ENCODE measurements at places on chromosomes 11 and 22.

DNA sequence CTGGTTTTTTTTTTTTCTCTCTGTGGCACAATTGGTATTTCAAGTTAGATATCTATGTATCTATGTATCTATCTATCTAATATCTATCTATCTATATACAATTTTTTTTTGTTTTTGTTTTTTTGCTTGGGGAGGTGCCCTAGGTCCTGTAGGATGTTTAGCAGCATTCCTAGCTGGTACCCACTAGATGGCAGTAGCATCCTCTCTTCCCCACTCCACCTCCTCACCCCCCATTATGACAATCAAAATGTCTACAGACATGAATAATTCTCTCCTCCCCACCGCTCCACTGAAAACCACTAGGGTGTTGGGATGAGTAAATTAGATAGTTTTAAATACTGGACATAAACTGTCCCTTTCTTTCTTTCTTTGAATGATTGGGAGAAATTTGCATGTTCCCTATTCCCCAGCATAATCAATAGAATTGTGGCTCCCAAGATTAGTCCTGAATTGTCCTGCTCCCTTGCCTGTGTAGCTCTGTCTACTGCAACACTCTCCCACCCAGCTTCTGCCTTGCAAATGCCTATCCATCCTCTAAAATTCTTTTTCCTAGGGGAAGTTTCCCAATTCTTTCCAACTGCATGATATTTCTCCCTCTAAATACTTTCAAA, 1152.4 kb downstream of the LRRC4C start:
- no peak for DNase-seq

DNA sequence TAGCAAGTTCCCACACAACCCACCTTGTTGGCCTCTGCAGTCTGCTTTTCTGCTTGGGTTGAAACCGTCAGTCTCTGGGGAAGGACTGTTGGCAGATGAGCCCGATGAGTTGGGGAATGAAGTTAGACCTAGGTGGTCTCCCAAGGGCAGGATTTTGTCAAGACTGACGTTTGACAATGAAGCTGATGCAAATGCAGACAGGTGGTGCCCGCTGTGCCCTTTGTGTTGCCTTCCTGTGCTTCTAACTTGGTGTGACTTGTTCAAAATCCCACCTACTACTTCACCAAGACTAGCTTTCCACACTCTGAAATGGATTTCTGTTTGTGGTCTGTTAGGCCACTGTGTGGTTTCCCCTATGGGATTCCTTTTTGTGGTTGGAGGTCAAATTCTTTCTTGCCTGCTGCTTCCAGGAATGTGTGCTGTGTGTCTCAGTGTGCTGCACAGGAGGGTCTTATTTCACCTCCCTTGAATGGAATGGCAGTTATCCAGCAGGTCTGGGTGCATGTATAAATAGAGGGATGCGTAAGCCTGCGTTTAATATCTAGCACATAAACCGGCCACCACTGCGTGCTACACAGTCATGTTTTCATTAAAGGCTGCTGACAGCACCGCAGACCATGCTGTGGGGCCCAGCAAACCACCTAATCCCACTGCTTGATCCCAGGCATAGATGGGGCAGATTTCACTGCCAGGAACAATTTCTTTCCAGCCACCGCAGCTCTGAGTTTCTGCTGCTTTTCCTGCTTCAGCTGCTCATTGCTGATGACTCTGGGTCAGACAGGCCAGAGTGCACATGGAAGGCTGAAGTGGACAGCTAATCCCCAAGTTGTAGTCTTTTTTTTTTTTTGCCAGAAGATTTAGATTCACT, 44.8 kb downstream of the ADAMTS8 start:
- no peak for DNase-seq

GRCh38 chr11:46162700-46163099, 41.4 kb upstream of the PHF21A start:
- no peak for DNase-seq

GRCh38 chr22:29205594-29206371, at the start of gene EMID1:
Gene EMID1 (plus strand): TSS chr22:29205896. CDS start chr22:29206039, 143 bp downstream.
- DNase-seq: no peak

- DNase-seq: no peak
Observed at GRCh38 chr11:65380460-65381119, 1.9 kb downstream of the SLC25A45 start.

- DNase-seq: no peak
Observed at GRCh38 chr11:70921804-70922203, 330.6 kb downstream of the SHANK2 start.
